LHCN-M2 (cell line): ENCODE measurements at places on chromosomes 5 and 9. TPM values are rescaled to one million over a fixed set of nuclear protein-coding genes. Genes with fewer than 3 reads are reported as not detected.

DNA sequence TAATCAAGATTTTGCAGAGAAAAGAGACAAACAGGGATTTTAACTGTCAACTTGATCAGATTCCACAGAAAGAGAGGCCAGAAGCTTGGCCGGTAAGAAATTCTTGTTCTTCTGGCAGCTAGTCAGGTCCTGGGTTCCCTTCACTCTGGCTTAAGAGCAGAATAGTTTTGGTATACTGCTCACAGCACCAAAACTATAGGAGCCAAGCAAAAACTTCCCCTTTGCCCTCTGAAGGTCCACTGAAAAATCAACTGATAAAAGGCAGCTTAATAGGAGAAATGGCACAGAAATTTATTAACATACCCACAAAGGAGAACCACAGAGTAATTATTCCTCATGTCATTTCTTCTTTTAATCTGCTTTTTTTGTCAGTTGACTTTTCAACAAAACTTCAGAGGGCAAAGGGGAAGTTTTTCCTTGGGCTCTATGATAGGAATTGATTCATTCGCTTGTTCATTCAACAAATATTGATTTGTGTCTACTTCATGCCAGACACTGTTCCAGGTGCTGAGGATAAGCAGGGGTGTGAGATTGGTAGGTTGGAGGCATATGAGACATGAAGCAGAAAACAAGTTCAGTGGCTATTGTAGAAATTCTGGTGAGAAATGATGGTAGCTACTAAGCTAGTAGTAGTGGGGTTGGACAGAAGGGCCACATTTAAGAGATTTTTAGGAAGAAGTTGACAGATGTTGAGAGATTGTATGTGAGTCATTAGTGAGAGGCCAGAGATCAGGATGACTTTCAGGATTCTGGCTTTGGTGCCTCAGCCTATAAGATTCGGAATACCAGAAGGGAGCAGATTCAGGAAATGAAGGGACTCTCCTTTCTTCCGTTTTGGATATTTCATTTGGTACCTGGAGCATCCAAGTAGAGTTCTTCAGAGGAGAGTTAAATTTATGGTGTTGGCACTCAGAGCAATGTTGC lies 20.6 kb upstream of the NNT start:
- no peak for DNase-seq

- no peak for DNase-seq
Observed at GRCh38 chr9:106560540-106560939, 302.4 kb upstream of the ZNF462 start.

The SPZ1 gene
- total RNA-seq: not detected in 2 replicates

- DNase-seq: no peak
Observed at GRCh38 chr5:76199336-76200318, 116.4 kb downstream of the SV2C start.

The MARCHF3 gene
- 13.7 and 15.9 TPM in 2 replicates for total RNA-seq

DNA sequence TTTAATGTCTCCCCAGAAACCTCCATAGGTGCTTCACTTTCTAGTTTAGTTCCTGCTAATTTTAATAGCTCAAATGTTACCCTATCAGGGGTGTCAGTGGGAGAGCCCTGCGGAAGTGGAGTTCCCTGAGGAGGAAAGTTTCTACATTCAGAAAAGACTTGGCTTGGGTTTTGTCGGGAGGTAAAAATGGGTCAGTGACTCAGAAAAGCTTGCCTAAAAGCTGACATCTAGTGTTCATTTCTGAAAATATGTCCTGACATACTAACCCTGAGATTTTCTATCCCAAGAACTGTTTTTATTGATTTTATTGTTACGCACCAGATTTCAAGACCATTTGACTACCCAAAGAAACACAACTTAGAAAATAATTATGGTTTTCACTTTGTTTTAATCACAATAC lies 40.9 kb upstream of the GLDC start:
- DNase-seq: peak; percentile 32

GRCh38 chr5:160312960-160313727 lies 780 bp upstream of the CCNJL start:
- DNase-seq: no peak

DNA sequence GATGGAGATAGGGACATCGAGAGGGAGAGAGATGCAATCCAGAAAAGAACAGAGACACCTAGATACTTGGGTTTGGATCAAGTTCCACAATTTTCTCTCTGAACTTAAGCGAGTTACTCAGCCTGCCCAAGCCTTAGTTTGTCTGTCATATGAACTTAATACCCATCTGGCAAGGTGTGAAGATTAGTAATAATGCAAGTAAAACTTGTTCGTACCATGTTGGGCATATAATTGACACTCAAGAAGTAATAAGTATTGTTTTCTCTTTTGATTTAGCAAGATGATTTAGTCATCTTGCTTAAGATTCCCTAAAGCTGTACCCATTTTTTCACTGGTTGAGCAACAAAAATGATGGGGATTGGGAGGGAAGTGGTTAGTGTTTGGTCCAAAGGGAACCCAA lies 7.5 kb downstream of the RABGAP1 start:
- no peak for DNase-seq

The PAM gene
- 400 and 504 TPM in 2 replicates for total RNA-seq

The SPATA9 gene
- 1.4 and 1.7 TPM in 2 replicates for total RNA-seq

GRCh38 chr9:98978231-98978681 lies 34.5 kb downstream of the COL15A1 start:
- DNase-seq: no peak

DNA sequence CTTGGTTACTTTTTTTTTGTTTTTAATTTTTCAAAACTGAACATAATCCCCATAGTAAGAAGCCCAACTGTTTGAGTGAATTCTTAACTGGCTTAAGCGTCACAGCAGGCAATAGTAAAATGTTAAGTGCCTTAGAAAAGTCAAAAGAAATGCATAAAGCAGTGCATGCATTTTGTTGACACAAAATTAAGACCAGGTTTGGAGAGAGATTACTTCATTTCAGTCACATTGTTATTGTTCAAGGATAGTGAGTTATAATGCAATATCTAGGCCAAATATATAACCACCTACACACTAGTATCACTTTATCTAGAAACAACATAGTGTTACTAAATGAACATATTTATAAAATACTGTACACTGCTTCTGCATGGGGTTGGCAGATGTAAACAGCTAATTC lies 116.9 kb upstream of the KLF9 start:
- no peak for DNase-seq

- peak; percentile 76 for DNase-seq
Observed at GRCh38 chr9:106956971-106957370, 94.0 kb downstream of the ZNF462 start.

DNA sequence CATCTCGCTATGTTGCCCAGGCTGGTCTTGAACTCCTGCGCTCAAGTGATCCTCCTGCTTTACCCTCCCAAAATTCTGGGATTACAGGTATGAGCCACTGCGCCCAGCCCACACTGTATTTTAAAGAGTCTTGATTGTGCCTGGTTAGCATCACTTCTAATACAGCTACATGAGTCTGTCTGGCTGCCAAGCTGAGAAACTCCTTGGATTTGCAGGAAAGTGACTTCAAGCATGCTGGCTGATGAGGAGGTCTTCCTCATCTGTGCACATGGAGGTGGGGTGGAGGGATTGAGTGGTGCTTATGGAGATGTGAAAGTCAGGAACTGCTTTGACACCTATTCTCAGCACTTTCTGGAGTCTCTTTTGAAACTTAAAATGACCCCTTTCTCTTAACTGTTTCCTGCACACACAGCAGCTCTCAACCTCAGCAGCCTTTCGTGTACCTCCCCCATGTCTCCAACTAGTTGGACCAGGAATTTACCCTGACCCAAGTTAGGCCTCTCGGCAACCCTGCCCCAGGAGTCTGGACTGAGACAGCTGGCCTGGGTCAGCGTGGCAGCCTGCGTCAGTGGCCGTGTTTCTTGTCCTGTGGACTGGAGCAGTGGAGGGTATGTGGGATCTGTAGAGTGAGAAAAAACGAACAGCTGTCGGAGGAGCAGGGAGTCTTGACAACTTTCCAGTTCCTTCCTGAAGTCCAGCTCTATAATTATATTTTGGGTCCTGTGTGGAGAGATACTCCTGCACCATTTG lies 72.5 kb downstream of the ACER2 start:
- DNase-seq: peak; percentile 59

The CARD9 gene
- 0.19 and 0.86 TPM in 2 replicates for total RNA-seq

GRCh38 chr5:8650186-8650585 lies 781.2 kb downstream of the MTRR start:
- peak; percentile 21 for DNase-seq

The TAF1L gene
- not detected in 2 replicates for total RNA-seq

The FCN2 gene
- not detected in 2 replicates for total RNA-seq

The PDE6A gene
- total RNA-seq: 0.58 and 1.1 TPM in 2 replicates

GRCh38 chr5:175589714-175590113 lies 68.2 kb upstream of the HRH2 start:
- no peak for DNase-seq

DNA sequence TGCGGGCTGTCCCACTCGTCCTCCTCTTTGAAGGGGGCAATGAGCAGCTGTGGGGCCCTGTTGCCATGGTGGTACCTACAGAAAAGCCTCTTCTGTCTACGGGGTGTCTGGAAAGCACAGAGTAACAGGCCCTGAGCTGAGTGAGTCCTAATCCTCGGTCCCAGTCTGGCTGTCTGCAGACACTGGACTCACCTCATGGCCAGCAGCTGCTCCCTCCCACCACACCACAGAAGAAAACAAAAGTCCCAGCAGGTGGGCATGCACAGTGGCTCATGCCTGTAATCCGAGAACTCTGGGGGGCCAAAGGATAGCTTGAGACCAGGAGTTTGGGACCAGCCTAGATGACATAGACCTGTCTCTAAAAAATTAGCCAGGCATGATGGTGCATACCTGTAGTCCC lies 19.9 kb downstream of the P4HA2 start:
- DNase-seq: peak; percentile 73

DNA sequence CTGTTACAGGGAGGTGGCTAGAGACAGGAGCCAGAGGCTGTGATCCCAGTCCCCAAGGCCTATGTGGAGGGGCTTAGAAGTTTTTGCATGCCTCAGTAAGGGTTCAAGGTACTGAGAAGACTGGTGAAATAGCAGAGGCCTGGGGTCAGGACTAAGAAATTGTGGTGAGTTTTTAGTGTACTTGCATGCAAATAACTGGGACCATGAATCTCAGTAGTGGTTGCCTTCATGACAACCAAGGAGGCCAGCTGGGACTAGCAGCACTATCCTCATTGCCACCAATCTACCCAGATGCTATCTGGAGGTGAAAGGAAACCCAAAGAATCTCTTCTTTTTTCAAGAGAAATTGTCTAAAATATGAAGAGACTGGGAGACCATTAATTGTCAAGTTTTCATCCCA lies 395.1 kb downstream of the CETN3 start:
- DNase-seq: no peak
